ENCODE measurements at places on chromosomes 16 and 17.

DNA sequence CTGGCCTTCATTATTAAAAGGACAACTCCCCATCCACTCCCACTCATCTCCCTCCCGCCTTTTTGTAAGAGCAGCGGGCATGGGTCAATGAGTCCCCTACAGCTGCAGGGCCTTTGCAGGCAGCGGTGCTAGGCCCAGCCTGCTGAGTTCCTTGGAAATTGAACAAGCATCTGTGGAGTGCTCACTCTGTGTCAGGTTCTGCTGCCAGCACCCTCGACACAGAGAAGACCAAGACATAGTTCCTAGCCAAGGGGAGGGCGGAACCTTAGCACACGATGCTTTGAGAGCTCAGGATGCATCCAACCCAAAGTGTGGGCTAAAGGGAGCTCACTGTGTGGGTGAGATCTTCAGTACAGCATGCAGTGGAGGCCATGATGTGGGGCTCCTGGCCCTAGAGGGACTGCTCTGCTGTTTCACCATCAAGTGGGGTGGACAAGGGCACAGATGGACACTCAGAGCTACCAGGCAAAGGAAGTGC, 27.6 kb downstream of the RMI2 start:
- no peak for DNase-seq

DNA sequence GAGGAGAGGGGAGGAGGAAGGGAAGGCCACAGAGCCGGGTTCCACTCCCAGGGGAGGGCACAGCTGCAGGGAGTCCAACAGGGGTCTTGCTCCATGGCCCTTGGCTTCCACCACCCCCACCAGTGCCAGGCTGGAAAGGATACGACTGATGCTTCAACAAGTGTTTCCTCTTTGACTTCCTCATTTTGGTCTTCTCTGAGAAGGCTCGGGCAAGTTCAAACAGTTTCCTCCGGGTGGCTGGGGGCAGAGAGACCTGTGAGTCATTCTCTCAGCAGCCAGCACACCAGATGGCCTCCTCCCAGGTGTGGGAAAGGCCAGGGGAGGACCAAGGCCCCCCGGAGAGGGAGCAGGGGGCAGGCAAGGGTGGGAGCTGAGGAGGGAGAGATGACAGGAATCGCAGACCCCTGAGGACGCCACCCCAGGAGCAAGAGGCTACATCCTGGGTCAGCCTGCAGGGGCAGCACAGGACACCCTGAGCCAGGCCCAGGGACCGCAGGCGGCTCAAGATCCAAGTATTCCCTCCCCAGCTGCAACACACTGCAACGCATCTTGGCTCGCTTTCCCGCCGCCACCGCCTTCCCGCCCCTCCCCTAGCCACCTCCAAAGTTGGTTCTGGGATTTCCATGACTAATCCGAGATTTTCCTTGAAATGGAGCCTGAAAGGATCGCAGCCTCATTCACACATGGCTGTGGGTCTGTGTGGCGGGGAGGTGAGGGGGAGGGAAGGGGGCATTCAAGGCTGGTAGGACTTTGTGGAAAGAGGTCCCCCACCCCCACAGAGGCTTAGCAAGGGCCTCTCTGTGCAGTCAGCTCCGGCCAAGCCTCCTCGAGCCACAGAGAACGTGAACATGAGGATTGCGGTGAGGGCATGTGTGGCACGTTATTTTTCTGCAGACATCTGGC, 18.4 kb upstream of the MRPS23 start:
- peak; percentile 93 for DNase-seq

DNA sequence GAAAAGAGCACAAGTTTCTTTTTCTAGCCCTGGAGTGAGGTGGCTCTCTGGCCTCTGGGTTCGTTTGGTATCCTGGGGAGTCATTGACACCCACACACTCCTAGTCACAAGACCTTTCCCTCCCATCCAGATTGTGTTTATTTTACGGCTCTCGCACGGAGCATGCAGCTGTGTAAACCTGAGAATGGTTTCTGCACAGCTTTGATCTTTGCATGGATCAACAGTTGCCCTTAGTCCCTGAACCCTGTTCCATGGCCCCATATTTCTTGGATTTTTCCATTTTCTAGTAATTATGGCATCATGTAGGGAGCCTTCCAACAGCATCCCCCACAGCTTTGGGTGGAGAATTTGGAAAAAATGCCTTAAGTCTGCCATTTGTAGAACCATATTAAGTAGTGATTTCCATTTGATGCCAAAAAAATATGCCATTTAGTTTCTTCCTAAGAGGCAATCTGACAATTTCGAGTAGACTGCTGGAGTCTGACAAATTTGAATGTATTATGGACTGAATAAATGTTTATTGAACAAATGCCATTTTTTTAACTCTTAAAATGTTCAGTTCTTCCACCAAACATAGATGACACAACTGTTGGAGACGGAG, 197.7 kb downstream of the WWOX start:
- no peak for DNase-seq

GRCh38 chr17:16419074-16419928, 3.9 kb downstream of the TRPV2 start:
- DNase-seq = peak; percentile 88

GRCh38 chr16:19868421-19868820, 16.2 kb downstream of the GPRC5B start:
- no peak for DNase-seq

DNA sequence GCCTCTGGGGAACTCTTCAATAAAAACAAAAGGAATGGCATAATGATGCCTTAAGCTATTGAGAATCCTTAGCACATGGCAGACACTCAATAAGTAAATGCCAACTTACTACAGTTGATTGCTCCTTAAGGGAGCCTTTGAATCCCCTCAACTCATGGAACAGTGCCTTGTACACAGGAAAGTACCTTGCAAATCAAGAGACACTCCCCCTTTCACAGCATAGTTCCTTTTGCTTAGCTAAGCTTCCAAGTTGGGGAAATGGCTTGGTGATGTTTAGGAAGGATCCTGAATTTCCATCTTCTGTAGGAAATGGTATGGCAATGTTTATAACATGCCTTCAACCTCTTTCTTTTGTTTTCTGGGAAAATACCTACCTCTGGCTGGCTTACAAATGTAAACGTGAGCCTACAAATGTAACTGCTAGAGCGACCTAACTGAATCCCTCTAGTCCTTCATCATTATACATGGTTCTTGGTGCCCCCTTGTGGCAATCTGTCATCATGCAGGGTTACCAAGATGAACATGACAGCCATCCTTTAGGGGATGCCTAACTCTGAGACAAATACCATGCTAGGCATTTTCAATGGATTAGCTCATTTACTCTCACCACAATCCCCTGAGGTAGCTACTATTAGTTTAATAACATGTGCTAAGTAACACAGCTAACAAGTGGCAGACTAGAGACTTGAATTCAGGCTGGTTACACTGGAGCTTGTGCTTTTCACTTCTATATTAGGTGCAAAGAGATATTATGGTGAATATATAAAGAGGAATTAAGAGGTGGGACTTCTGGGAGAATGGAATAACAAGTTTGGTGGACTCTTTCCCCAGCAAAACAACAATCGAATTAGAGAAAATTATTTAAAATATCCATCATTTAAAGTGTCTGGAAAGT, 65.0 kb downstream of the MMD start:
- DNase-seq = peak; percentile 62

- peak; percentile 89 for DNase-seq
These were observed 9.9 kb downstream of the ZDHHC1 start for GRCh38 chr16:67406111-67406971.

DNA sequence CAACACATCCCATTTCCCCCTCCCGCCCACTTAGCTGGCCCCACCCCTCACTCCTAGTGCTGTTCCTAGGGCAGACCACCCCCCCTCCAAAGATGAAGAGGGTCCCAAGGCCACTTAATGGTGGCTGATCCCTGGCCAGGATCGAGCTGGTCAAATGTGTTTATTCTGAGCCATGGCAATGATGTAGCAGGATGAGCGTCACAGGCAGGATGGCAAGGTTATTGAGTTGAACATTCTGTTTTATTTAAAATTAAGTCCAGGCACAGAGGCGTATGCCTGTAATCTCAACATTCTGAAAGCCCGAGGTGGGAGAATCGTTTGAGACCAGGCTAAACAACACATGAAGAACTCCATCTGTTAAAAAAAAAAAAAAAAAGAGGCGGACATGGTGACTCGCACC, 12.2 kb downstream of the ZNF423 start:
- DNase-seq = no peak

DNA sequence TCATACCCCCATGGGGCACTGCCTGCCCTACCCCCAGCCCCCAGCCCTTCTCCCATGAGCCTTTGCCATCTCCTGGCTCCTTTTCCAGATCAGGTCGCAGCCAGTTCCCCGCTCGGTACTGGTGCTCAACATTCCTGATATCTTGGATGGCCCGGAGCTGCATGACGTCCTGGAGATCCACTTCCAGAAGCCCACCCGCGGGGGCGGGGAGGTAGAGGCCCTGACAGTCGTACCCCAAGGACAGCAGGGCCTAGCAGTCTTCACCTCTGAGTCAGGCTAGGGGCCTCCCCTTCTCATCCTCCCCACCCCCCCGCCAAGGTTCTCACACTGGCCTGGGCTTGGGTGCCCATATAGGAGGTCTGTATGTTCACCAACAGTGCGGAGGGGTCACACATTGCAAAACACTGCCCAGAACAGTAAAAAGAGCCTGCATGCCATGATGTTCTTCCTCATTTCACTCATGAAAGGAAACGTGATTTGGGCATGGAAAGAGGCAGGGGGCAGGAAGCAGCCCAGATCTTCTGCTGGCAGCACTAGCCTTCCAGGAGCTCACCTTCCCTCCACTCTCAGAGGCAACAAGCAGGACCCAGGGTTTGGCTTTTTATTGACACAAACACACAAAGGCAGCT, 7.5 kb downstream of the IFI35 start:
- no peak for DNase-seq

DNA sequence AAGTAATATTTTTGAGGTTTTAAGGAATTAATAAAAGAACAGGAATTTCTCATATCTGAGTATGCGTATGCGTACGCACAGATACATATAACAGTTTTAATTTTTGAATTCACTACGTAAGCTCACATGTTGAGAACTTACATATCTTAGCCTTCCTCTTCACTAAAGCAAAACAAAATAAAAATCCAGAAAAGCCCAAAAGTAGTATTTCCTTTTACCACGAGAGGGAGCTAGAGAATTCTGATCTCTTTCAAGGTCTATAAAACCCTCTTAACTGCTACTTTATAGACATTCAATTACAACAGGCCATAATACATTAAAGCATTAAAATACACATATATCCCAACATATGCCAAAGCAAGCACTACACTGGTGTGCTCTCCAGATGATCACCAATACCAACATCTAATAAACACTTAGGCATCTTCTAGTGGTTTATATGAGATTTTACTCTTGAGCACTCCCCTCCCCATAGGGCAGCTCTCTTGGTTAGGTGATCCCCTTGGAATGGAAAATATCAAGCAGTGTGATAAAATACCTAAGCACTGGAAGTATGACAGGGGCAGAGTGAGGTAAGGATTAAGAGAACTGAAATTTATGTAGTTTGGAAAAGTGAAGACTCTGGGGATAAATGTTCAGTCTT, 94.0 kb downstream of the SKAP1 start:
- DNase-seq = peak; percentile 63

GRCh38 chr16:84964386-84965128, 46.8 kb downstream of the ZDHHC7 start:
- no peak for DNase-seq

- peak; percentile 86 for DNase-seq
These were observed 678 bp downstream of the CDR2L start for GRCh38 chr17:74987909-74988711.

DNA sequence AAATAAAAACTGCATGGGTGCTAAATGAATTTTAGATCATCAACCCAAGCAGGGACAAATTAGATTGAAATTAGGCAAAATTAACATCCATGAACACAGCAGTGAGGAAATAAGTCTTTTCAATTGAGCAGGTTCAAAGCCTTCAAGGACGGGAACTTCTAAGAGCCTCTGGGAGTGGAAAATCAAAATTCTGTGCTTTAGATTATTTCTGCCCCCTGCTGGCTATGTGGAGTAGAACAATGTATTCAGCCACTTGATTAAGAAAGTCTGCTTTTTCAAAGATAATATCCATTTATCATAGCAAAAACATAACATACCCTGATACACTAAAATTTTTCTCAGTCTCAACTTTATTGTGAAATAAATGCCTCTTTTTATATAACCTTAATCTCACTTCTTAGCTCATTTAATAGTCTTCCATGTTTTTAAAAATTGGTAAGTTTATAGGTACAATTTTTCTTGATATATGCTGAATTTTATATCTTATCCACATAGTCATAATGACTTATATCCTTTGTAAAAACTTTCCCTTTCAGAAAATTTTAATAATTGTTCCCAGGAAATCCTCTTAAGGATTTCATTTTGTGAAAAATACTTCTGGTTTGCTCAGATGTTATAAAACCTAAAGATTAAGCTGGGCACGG, 28.1 kb upstream of the NOL11 start:
- peak; percentile 58 for DNase-seq

DNA sequence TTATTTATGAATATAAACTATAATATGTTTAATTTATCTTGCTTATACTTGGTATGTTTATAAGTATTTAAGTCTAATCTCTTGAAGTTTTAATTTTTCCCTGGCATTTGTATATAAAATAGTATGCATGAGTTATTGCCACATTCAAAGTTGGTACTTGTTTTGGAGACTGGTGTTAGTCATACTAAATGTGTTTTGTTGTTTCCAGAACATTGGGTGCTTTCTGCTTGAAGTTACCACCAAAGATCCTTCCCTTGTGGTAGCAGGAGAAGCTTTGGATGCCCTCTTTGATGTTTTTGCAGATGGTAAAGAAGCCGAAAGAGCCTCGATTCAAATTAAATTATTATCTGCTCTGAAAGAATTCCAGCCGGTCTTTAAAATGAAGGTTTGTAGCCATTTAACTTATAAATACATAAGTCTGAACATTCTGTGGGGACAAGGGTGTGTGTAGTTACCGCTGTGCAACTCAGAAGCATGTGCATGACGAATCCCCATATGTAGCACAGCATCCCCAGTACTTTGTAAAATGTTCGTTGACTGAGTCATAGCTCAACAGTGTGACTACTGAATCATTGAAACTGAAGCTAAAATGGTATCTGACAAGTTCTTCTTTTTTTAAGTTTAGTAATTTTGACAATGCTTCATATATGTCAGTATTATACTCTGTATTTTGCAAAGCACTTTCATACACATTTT, 36.4 kb downstream of the HEATR3 start:
- DNase-seq = peak; percentile 84

- peak; percentile 70 for DNase-seq
These were observed 58.3 kb downstream of the WIPI1 start for GRCh38 chr17:68398691-68399637.

DNA sequence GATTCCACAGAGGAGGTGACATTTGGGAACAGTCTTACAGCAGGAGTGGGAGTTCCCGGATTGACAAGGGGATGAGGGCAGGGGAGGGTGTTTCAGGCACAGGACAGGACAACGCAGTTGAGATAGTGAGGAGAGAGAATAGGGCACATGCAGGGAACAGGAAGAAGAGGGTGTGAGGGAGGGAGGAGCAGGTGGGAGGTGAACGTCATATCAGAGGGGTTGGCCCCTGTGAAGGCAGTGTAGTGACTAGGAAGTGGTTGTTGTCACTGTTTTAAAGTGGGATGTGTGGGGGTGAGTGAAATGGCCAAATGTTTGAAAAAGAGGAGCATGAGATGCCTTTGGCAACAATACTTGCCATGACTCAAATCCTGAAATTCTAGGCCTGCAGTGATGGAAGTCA, 12.2 kb downstream of the PRKCB start:
- no peak for DNase-seq

GRCh38 chr17:15124264-15124595, 140.9 kb downstream of the PMP22 start:
- peak; percentile 70 for DNase-seq

GRCh38 chr17:78013683-78014467, 55.4 kb downstream of the TNRC6C start:
- DNase-seq = peak; percentile 76

GRCh38 chr17:50872710-50873424, 6.7 kb upstream of the TOB1 start:
- peak; percentile 32 for DNase-seq
